Activated CD8-positive, alpha-beta T cell treated with anti-CD3 and anti-CD28 coated beads for 36 hours (primary cell): ENCODE measurements at places on chromosomes 2 and 18.
A peak's percentile ranks its signal among the peaks of the same experiment; 100 is the strongest.

GRCh38 chr18:13243363-13243762 is 24.8 kb downstream of the LDLRAD4 start:
- H3K4me1 ChIP-seq: peaks cover 4% of the 10 kb centered on the region
- no peak for DNase-seq
- no peak overlapping the region for H3K27ac ChIP-seq
- no peaks in the 10 kb centered on the region for H3K27me3 ChIP-seq
- no peak overlapping the region for H3K4me3 ChIP-seq

- H3K4me3 ChIP-seq: no peak overlapping the region
- no peak for DNase-seq
- H3K27me3 ChIP-seq: no peaks in the 10 kb centered on the region
Observed at GRCh38 chr18:8799001-8799400, 93.6 kb downstream of the MTCL1 start.

DNA sequence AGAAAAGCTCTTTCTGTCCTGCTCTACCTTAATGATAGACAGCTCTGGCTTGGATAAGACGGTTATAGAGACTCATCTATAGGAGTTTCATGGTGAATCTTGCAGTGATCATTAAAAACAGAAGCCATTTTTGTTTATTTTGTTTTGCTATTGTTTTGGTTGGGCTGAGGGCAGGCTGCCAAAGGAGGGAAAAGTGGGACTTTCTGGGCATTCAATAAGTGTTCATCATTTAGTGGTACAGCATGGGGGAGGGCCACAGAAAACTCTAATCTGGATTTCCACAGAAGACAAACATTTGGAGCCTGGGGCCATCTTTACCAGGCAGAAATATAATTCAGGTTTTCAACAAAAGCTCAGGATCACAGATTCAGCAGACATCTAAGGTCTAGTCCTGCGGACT is 62.4 kb upstream of the EFEMP1 start:
- peaks cover 1% of the 10 kb centered on the region for H3K27me3 ChIP-seq
- no peak overlapping the region for H3K27ac ChIP-seq
- H3K4me1 ChIP-seq: no peaks in the 10 kb centered on the region
- DNase-seq: no peak
- H3K36me3 ChIP-seq: no peaks in the 10 kb centered on the region

DNA sequence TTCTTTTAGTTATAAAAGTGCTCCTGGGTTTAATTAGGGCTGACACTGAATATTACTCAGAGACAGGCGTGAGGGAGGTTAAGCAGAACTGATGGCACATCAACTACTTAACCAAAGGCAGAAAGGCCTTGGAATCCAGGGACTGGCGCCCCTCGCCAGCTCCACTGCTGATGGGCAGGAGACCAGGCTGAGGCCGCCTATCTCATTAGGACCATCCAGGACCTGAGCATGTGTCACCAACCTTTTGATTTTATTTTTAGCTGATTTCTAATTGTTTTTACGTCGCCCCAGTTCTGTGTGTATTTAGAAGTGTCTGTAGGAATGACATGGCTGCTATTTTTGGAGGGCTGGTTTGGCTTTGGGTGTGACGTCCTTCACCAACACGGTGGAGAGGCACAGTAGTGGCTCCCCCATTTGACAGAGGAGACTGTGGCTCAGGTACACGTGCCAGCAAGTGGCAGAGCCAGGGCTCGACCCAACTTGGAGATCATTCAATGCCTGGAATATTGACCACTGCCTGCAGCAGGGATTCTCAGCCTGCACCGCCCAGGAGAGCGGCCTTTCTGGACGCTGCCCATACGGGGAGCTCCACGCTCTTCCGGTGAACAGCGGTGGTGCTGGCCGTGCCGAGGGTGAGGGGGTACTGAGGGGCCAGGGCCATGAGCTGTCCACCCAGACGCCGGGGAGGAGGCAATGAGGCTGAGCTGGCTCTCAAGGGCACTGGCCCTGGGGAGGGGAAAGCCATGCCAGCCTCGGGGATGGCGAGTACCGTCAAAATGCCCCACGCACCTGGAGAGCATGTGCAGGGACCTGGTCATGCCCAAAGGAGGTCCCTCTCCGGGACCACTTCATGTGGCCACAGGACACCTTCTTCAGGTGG is 205.7 kb downstream of the ASB1 start:
- H3K36me3 ChIP-seq: no peaks in the 10 kb centered on the region
- no peak for DNase-seq
- H3K27me3 ChIP-seq: no peaks in the 10 kb centered on the region
- H3K4me1 ChIP-seq: no peaks in the 10 kb centered on the region
- no peak overlapping the region for H3K27ac ChIP-seq

GRCh38 chr18:30328839-30329238 is 713.7 kb downstream of the DSC3 start:
- no peaks in the 10 kb centered on the region for H3K36me3 ChIP-seq
- H3K4me3 ChIP-seq: no peak overlapping the region
- no peaks in the 10 kb centered on the region for H3K27me3 ChIP-seq
- no peak overlapping the region for H3K27ac ChIP-seq
- DNase-seq: no peak

- no peak overlapping the region for H3K27ac ChIP-seq
- H3K4me1 ChIP-seq: peaks cover 10% of the 10 kb centered on the region
- no peak for DNase-seq
- H3K27me3 ChIP-seq: no peaks in the 10 kb centered on the region
- H3K4me3 ChIP-seq: no peak overlapping the region
Observed at GRCh38 chr18:46414863-46415262, 242.2 kb downstream of the LOXHD1 start.

DNA sequence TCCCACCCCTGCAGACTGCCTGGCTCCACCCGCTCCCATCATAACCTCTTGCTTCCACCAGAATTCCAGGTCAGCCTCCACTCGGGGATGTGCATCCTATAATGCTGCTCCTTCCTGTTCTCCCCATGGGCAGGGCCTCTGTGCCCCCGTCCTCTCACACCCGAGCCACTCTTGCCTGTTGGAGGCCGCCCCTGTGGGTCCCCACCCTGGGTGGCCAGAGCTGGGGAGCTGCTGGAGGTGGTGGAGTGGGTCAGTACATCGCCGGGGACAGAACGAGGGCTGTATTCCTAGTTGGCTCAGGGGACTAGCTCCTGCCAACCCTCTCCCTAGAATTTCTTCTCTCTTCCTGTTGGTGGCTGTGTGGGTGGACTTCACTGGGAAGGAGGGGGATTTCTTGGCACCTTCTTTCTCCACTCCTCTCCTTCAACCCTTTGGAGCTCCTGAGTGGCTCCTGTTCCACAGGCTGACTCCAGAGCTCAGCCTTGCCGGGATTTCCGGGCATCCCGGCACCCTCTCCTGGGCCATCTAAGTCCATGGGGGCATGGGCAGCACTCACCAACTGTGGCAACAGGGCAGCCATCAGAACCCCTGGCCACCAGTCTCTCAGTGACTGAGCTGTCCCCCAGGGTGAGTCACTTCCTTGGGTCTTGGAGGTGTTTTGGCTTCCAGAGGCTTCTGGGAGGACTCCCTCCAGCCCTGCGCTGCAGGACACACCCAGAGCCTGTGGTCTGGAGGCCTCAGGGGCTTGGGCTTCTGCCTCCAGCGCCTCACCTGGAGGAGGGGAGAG is 88.2 kb upstream of the MCFD2 start:
- DNase-seq: no peak
- no peak overlapping the region for H3K4me3 ChIP-seq
- no peaks in the 10 kb centered on the region for H3K4me1 ChIP-seq
- peaks cover 15% of the 10 kb centered on the region for H3K36me3 ChIP-seq
- no peaks in the 10 kb centered on the region for H3K27me3 ChIP-seq
- H3K27ac ChIP-seq: peak overlapping the region; percentile 34
